ENCODE measurements at places on chromosomes 2 and 18.

DNA sequence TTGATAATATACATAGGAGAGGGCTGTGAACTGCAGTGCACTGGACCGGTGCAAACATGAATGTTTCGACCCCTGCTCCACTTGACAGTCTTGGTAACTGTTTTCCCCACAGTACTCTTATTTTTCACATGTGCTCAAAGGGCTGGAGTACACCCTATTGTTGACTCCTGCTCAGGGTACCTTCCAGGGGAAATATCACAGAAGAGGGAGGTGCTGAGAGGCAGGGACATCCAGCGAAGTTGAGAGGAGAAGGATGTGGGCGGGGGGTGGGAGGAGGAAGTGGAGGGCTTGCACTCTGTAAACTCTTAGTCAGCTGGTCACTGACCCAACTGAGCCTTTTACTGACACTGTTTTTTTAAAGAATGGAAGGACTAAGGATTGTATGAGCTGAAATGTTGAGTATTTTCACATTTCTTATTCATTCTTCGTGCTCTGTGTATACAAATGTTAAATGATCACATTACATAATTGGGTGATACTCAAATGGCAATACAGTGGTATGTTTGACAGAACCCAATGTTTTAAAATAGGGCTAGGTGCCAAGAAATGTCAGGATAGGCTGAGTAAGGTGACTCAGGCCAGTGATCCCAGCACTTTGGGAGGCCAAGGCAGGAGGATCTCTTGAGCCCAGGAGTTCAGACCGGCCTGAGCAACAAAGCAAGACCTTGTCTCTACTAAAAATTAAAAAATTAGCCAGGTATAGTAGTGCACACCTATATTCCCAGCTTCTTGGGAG lies 10.0 kb downstream of the INPP4A start:
- peak; percentile 53 for DNase-seq

GRCh38 chr2:88658326-88658725 lies 31.1 kb upstream of the EIF2AK3 start:
- no peak for DNase-seq

- peak; percentile 7 for DNase-seq
Observed at GRCh38 chr2:137706786-137707613, 257.3 kb upstream of the HNMT start.

DNA sequence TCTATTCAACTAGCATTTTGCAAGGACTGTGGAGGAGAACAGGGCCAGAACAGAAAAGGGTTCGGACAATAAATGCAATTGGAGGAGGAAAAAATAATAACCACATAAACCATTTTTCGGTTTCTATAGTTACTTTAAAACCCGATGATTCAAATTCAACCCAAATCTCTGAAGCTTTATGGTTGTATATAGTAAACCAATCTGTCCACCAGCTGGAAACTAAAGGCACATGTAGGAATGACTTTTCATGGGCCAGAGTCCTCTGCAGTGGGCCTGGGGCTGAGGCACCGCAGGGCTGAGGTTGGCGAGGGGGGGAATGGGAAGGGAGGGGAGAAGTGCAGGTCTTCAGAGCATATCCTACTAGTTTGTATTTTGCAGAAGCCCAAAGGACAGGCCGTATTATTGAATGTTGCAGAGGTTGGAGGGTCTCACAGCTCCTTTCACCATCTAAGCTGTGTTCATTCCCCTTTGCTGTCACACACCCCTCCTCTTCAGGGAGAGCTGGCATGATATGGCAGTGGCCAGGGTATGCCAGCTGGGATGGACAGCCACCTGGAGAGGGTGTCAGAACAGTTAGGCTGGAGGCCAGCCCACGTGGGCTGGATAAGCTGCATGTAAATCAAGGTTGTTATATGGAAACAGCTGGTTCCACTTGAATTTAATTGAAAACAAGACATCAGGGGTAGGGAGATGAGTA lies 267.1 kb downstream of the PRKCE start:
- no peak for DNase-seq

- DNase-seq = peak; percentile 31
Observed at GRCh38 chr2:158184556-158185343, 83.1 kb downstream of the UPP2 start.

DNA sequence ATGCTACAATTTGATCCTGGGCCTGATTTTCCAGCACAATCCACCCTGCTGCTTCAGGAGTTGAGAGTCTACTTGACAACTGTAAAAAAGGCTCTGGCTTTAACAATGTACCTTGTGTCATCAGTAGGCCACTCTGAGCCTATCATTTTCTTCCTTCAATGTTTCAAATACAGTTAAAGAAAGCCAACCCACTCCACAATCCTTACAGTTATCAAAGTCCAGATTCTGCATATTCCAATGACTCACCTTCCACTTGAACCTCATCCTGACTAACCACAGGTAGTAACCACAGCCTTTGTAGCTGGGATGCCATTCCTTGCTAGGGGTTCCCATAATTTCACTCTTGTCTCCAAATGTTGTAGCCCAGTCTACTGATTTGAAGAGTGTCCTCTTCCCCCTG lies 35.5 kb upstream of the AQP4 start:
- no peak for DNase-seq

Data from muscle of leg (tissue), 16 donors.